NCI-H1417 treated with DMSO at 0.1 percent for 48 hours (cell line): ENCODE measurements at places on chromosomes 7 and 10.

GRCh38 chr10:130885021-130885655 lies 426.4 kb downstream of the TCERG1L start:
- DNase-seq: no peak

GRCh38 chr10:107686095-107686494 lies 521.6 kb upstream of the SORCS1 start:
- no peak for DNase-seq

DNA sequence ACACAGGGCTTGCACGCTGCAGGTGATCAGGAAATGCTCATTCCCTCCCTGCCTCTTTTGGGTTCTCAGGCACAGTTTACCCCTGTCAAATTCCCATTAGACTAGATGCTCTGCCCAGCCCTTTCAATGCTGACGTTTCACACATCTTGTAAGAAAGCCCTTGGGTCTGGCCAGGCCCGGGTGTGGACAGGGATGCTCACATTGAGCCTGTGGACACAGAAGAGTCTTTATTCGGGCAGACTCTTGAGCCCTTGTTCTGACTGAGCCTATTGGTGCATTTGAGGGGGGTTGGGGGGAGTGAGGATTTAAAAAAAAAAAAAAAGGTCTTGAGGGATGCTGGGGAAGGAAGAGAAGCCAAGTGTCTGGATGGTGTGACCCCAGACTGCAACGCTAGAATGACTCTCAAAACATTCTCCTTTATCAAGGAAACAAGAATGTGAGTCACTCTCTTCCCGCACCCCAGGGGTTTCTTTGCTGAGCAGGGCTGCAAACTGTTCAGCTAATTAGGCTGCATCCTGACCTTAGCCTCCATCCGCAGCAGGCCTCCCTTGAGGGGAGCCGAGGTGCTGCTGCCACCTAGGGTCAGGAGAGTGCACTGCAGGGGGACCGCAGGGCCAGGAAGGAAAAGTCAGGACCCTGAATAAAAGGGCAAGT lies 53.6 kb upstream of the TMEM72 start:
- no peak for DNase-seq

GRCh38 chr7:144032516-144032915 lies 16.2 kb upstream of the OR2A5 start:
- DNase-seq: no peak

DNA sequence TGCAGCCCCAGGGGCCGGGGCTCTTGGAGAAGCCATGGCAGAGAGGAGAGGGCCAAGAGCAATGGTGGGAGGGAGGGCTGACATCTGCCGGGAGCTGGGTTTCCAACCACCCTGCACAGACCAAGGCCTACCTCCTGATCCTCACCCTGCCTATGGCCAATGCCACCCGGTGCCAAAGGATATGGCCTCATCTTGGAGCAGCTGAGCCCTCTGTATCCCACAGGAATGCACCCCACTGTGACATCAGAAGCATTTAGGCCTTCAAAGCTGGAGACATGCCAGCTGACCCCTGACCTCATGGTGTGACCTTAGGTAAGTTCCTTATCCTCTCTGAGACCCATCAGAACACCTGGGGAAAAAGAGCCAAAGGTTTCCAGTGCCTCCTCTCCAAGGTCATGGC lies 113.6 kb upstream of the ZMIZ1 start:
- DNase-seq: no peak

DNA sequence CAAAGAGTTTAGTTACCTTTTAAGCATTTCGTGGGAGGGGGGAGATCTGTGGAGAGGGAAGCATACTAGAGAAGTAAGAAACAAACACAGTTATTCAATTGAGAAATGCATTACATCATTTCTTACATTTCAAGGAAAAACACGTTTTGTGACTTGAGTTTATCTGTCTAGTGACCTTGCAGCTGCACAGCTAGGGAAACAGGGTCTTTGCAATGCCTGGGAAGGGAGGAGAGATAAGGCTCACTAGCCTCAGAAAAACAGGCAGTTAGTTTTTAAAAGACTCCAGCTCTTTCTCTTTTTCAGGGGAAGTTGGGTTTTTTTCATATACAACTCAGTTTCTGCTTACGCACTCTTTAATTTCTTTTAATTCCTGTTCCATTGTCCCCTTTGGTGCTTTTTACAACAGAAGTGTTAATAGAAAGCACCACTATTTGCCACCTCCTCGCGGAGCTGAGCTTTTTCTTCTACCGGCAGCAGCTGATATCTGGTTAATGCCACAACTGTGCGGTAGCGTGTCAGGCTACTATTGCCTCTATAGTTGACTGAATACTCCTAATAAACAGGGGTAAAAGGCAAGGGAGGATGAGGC lies 5.6 kb downstream of the CYP3A43 start:
- no peak for DNase-seq

- no peak for DNase-seq
Observed at GRCh38 chr10:11170993-11171851, 153.6 kb downstream of the CELF2 start.

DNA sequence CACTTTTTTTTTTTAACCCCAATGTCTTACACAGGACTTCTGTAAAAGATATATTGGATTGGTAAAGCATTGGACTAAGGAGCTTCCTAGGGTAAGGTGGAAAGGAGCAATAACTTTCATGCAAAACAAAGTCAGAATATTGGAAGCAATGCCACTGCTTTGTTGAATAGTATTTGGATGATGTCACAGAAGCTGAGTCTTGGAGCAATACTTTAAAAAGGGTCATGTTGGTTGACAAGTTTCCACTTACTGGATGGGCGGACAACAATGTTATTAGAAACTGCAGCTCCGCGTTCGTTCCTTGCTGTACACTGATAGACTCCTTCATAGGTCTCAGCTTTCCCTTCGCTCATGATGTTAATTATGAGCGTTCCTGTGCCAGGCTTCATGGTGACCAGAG lies 101.9 kb upstream of the LAMB4 start:
- no peak for DNase-seq

DNA sequence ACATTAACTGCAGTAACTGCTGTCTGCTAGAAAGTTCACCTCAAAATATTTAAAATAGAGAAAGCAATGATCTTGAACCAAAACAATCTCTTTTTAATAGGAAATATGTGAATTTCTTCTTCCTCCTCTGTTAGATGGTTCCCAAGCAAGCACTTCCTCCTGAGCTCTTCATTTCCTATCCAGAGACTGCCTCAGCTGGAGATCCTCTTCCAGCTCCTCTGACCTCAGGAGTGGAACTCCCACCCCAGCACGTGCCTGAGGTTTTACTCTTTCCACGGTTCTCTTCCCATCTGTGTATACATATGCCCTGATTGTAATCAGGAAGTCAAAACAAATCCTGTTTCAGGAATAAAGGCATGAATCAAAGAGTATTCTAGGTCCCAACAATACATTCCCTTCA lies 5.6 kb downstream of the DENND11 start:
- no peak for DNase-seq

DNA sequence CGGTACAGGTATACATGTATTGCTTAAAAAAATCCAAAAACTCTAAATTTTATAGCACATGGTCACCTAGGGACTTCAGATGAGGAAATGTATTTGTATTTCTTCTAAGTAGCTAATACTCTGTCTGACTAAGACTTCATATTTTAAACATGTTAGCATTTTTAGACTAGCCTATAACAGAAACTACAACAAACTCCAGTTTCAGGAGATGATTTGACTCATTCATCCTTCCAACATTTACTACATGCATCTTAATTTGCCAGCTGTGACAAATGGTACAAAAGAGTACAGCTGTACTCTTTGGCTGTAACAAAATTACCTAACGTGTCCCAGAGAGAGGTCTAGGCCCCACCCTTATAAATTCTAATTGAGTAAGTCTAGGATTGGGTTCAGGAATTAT lies 22.2 kb downstream of the TMEM209 start:
- no peak for DNase-seq

DNA sequence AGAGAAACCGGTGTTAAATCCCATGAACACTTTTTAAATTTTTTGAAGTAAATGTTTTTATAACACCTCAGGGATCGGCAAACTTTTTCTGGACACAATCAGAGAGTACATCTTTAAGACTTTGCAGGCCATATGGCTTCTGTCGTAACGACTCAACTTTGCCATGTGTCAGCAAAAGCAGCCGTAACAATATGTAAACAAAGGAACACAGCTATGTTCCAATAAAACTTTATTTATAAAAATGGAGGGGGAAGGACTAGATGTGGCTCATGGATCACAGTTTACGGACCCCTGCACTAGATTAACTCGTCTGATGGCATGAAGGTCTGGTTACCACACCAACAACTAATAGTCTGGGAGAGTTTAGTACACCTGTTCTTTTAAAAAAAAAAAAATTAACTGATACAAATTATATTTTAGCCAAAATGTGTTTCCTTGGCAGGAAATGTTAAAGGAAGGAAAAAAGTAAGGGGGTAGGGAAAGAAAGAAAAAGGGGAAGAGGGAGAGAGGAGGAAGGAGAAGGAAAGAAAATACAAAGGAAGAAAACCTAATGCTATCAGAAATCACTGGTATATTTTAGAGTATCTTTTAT lies 50.2 kb downstream of the ABI1 start:
- no peak for DNase-seq

DNA sequence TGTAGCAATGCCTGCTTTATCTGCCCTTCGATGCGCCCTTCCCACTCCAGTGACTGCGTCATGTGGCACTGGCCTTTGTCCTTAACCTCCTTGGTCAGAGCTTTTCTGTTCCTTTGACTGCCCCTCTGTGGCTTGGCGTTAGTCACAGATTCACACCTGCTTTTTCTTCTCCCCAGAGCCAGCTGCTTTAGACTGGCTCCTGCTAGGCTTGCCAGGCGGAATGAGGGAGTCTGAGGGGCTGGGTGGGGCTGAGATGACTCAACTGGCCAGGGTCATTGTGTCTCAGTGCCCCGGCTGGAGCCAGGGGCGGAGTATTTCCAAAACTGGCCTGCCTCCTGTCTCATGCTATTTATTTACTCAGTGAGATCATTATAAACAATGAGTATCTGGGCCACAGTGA lies 194.1 kb downstream of the EMX2 start:
- DNase-seq: no peak

- no peak for DNase-seq
Observed at GRCh38 chr10:116125180-116125579, 147.8 kb downstream of the GFRA1 start.

DNA sequence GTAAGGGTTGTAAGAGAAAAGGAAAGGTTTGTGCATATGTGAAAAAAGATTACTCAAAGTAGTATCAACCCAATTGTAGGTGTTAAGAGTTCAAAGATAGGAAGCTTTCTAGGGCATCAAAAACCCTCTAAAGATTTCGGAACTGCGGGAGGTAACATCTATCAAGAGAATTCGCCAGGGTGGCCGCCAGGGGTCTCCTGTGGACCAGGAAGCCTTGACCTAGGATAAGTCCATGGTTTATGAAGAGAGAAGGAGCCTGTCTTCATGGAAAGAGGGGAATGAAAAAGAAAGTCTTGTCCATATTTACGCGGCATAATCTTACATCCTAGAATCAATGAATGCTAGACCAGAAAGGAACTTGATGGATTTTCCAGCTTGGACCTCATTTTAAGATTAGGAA lies 140.7 kb upstream of the CALCR start:
- DNase-seq: no peak

DNA sequence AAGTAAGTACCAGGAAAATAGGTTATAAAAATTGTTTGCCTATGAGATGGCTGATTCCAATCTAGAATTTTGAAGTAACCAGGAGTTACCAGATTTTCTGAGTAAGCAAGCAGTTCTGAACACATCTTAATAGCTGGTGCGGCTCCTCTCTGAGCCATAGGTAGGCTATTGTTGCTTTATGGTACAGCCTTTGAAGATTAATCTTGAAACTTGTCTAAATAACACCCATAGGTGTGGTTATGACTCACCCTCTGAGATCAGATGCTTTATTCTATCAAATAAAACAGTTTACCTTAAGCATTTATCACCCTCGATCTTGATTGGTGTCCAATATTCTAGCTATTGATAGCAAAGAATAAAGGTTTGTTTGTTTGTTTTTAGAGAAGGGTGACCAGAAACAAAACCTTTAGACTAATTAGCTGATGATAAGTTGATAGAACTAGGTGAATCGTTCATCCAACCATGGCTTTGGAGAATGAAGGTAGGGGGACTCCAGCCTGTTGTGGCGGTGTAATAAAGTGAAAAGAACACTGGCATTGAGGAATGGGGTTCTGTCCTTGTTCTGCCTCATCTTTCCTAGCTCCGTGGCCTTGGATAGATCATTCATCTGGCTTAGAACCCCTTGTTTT lies 72.2 kb downstream of the VTI1A start:
- no peak for DNase-seq

GRCh38 chr10:46310143-46310514 lies 23.3 kb downstream of the ANTXRL start:
- no peak for DNase-seq
